BJ (cell line): ENCODE measurements at places on chromosomes 5 and 9.

DNA sequence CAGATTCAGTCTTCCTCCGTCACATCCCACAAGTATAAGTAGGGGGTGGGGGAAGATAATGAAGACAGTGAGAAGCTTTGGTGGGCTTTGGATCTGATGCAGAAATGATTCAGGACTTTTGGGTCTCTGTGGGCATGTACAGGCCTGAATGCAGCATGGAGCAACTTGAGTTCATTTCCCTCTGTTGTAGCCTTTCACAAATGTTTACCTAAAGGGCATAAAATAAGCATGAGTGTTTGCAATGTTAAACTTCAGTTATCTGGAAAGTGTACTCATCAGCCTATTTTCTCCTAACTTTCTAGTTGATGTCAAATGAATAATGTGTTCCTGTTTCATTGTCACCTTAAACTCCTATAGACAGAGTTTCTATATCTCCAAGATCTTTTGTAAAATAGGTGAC lies 39.3 kb downstream of the GARNL3 start:
- DNase-seq = no peak

DNA sequence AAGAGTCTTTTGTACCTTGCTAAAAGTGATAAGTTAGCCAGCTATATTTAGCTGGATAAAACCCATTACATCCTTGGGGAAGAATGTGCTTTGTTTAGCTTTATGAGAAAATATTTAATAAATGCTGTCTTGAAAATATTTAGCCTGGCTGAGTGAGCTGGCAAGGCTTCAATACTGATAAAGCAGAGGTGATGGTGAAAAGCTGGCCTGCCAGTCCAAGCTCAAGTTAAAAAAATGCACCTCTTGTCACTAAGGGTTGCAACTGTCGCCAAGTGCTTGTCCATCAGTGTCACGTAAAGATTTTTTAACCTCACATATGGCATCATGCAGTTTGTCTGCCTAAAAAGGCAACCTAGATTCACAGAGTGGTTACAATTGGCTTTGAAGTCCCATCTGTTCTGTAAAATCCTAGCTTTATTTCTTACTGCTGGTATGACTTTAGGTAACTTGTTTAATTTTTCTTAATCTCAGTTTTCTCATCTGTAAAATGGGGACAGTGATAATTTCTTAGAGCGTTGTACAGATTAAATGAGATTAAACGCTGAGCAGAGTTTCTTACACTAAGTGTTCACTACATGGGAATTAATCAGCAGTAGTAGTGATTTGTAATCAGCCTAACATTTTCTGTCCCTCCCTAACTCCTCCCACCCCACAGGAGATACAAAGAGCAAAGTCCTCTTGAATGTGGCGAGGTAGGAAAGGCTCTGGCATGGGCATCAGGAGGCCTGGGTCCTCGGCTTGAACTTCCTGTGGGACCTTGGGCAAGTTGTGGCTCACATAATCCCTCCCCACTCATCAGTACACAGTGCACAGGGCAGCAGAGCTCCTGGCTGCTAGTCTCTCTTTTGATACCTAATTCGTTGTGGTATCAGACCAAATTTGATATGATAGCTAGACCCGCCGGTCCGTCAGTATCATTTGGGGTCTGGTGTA lies 48.7 kb downstream of the PIK3R1 start:
- no peak for DNase-seq

DNA sequence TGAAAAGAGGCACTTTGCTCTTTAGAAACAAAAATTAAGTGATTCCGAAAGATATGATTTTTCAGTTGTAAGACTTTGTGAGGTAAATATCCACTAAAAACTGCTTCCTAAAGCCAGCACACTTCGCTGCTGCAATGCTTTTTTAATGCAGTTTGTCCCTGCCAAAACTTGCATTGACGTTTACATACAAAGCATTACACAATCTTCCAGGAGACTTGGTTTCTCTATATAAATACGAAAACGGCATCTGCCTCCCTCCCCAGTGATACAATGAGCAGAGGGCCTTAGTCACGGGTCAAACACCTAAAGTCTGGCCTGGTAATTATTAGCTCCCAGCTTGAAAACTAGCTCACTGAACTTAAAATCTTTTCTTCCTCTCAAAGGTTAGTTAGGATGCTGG lies 170.7 kb downstream of the TSSK1B start:
- no peak for DNase-seq

- DNase-seq = no peak
Measured at GRCh38 chr9:36322462-36322861, 64.2 kb upstream of the GNE start.

- no peak for DNase-seq
Measured at GRCh38 chr9:81113453-81114124, 575.8 kb downstream of the TLE1 start.

DNA sequence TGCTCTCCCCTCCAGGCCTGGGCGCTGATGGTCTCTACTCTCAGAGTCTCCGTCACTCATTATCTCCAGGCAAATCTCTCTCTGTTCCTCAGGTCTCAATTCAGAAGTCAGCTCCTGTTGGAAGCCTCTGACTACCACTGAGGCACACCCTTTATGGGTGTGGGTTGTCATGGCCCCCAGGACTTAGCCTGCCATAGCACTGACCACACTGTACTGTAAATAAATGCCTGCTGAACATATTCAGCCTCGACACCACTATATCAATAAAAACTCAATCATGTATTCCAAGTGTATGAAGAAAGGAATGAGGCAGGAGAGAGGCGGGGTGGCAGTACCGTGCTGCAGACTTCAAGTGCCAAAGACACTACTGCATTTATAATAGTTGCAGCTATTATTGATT lies 88.9 kb downstream of the PCDH1 start:
- DNase-seq = no peak

DNA sequence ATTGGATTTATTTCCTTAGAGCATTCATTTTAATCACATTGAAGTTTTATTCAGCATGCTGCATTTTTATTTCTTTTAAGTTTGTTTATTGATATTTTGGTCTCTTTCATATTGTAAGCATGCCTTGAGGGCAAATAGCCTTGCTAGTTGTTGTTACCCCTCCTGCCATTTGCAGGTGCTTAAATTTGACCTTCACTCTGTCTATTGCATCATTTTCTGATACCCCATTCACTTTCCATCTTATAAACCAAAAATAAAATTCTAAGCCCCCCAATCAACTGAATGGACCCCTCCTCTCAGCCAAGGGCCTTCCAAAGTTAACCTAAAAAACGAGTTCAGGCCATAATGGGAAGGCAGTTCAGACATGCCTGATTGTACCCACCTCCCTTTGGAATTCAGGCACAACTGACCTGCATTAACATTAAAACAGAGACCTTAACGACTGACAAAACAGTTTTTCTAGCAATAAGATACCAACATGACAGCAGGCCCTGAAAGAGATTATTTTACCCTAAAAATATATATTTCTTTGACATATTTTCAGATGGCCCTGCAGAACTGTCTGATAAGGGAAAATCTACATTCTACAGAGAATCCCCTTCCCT lies 32.1 kb downstream of the TARS1 start:
- DNase-seq = no peak

DNA sequence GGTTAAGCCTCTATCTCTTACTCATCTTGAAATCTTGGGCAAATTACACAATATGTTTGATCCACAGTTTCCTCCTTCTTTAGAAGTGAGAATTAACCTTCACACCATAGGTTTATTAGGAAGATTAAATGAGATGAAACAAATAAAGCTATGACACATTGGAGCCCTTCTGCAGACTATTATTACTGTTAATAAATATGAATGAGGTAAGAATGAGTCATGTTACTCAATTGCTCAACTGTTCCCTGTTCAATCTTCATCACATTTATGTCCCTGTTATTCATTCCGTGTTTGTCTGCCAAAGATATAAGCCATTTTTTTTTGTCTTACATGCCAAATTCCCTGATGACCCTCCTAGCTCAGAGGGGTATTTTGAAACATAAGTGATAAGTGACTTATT lies 52.1 kb upstream of the PAPPA start:
- peak; percentile 66 for DNase-seq

DNA sequence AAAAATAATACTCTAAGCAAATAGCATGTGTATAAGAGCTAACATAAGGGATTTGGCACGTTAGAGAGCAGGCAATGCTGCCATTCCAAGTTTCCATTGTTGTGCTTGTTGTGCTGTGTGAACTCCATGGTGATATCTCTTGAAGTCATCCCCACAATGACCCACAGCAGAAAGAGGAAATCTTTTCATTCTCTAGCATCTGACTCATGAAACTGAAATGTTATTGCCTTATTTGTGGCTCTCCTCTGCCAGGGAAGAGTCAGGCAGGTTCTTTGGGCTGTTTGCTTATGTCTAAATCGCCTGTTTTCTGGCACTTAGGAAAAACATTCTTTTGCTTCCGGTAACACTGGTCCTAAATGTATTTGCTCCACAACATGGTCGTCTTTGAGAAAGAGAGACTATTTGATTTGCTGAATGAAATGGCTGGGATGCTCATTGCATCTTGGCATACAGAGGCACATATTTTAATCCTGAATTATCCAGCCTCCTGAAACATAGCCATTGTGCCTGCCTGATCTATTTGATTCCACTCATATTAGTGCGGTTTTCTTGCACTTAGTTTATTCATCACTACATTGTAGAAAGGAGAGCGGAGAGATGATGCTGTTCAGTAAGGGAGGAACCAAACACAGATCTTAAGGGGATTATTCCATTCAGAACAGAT lies 188.8 kb downstream of the CSNK1G3 start:
- peak; percentile 98 for DNase-seq

- no peak for DNase-seq
Measured at GRCh38 chr5:107213025-107213424, 457.7 kb downstream of the EFNA5 start.

DNA sequence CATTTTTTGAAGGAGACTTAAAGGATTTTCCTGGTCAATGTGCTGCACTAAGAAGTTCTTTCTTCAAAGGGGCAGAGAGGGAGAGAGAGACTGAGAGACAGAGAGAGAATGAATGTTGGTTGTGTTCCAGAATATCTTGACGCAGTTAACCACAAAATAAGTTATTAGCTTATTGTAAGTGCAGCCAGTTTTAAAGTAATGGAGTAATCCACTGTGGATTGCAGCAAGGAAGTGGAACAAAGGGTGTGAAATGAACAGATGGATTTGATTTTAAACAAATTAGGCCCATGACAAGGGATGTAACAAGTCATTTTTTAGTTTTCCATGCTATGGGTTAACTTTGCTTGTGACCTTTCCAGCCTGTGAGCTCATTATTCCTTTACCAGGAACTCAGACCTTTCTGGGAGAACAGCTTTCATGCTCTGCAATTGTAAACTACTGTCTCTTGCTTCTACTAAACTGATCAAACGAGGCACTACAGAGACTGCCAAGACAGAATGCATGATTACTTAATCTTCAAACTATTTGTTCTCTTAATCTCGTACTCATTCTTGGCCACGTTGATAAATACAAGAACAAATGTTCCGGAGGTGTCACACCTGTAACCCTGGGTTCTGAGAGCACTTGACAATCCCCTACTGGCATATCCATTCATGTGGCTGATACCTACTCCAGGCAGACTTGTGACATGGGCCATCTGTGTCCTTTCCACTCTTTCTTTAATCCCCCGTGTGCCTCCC lies 131.1 kb downstream of the TLE1 start:
- peak; percentile 88 for DNase-seq

DNA sequence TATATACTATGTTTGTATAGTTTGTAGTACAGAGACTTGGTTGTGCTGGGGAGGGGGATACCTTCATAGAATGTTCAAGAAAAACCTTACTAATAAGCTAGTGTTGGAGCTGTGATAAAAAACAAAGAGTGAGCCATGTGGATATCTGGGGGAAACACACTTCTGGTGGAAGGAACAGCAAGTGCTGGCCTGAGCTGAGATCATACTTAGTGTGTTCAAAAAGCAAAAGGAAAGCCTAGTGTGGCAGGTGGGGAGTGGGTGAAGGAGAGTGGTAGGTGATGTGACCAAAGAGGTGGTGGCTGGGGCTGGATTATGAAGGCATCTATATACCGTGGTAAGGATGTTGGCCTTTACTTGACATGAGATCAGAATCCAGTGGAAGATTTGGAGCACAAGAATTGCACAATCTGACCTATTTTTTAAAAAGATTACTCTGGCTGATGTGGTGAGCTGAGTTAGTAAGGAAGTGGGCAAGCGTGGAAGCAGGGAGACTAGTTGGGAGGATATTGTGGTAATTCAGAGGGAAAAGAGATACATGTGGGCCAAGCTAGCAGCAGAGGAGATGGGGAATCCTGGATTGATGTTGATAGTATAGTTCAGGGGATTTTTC lies 26.6 kb downstream of the PALM2AKAP2 start:
- DNase-seq = no peak

GRCh38 chr9:134630393-134630790 lies 11.2 kb upstream of the COL5A1 start:
- DNase-seq = no peak

GRCh38 chr9:129990269-129991010 lies 52.5 kb downstream of the FNBP1 start:
- no peak for DNase-seq

- DNase-seq = no peak
Measured at GRCh38 chr9:97109194-97109811, 70.4 kb upstream of the CTSV start.

DNA sequence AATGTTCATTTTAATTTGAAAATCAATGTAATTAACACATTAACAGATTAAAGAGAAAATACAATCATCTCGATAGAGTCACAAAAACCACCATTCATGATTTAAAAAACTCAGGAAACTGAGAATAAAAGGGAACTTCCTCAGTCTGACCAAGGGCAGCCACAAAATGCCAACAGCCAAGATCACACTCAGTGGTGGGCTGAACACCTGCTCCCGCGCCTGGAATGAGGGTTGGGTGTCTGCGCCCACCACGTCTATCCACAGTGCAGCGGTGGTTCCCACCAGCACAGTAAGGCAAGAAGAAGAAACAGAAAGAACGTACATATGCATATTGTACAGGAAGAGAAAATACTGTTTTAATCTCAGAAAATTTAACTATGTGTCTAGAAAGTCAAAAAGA lies 11.7 kb upstream of the NSMF start:
- no peak for DNase-seq

GRCh38 chr9:96050861-96051155 lies 175.3 kb downstream of the ERCC6L2 start:
- DNase-seq = no peak

- DNase-seq = no peak
Measured at GRCh38 chr9:68488126-68488525, 52.6 kb downstream of the TMEM252 start.

DNA sequence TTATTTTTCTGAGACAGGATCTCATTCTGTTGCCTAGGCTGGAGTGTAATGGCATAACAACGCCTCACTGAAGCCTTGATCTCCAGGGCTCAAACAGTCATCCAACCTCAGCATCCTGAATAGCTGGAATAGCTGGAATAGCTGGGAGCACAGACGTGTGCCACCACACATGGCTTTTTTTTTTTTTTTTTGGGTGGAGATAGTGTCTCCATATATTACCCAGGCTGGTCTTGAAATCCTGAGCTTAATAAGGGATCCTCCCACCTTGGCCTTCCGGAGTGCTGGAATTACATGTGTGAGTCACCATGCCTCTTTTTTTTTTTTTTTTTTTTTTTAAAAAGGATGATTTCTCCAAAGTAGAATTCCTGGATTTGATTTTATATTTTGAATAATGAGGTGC lies 60.7 kb downstream of the NSD1 start:
- peak; percentile 96 for DNase-seq
